ENCODE measurements at places on chromosomes 7 and 10.

- DNase-seq, result no peak
Measured at GRCh38 chr10:102919992-102920739, 2.1 kb downstream of the CNNM2 start.

- DNase-seq, result no peak
Measured at GRCh38 chr10:101565936-101566332, 22.1 kb downstream of the POLL start.

GRCh38 chr7:140317999-140318398 is 80.3 kb downstream of the SLC37A3 start:
- no peak for DNase-seq

DNA sequence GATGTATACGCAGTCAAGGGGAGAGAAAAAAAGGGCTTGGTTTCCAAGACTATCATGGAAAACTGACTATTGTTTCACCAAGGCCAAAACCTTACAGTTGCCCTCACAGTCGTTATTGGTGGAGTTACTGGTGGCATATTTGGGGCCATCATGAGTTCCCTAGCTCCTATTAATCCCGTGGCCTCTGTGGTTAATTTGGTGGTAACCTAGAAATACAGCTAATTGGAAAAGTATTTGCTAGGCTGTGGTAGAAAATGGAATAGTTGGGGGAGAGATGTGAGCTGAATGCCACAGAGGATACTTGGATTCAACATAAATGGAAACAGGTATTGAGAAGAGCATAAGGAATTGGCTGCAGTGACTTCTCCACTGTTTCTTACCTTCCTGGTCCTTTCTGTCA is 450.7 kb downstream of the KCNMA1 start:
- DNase-seq, result no peak

- DNase-seq, result no peak
Measured at GRCh38 chr10:125018576-125019143, 76.7 kb downstream of the ZRANB1 start.

Measured in pulmonary artery endothelial cell (primary cell).